GM23338 (cell line): ENCODE measurements at places on chromosomes 11 and 22.

DNA sequence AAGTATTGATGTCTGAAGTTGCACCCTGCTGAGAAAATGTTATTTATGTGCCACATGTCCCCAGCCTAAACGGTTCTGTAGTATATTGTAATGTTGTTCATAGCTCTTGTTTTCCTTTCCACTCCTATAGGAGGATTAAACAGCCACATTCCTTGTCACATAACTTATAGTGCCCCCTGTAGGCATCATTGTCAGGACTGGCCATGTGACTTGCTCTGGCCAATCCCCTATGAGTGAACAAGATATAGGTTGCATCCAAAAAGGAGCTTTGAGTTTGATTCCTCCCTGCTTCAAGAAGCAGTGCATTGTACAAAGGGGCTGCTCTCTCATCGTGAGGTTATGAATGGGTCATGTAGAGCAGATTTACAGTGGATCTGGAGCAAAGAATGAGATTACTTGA is 717.6 kb upstream of the ANO5 start:
- no peak overlapping the region for H3K27ac ChIP-seq
- H3K27me3 ChIP-seq = no peaks in the 10 kb centered on the region
- no peak overlapping the region for H3K4me3 ChIP-seq

DNA sequence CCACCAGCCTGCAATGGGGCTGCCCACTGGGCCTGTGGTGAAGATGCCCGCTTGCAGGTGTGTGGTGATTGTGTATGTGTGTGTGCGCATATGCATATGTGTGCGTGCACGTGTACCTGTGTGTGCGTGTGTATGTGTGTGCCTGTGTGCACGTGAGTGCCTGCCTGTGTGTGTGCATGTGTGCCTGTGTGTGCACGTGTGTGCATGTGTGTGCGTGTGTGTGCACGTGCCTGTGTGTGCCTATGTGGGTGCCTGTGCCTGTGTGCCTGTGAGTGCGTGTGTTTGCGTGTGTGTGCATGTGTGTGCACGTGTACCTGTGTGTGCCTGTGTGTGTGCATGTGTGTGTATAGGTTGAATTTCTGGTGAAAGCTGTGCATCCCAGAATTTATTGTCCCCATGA is 2.4 kb upstream of the MUC6 start:
- H3K27ac ChIP-seq = no peak overlapping the region
- no peaks in the 10 kb centered on the region for H3K4me1 ChIP-seq
- H3K4me3 ChIP-seq = no peak overlapping the region
- H3K27me3 ChIP-seq = no peaks in the 10 kb centered on the region

DNA sequence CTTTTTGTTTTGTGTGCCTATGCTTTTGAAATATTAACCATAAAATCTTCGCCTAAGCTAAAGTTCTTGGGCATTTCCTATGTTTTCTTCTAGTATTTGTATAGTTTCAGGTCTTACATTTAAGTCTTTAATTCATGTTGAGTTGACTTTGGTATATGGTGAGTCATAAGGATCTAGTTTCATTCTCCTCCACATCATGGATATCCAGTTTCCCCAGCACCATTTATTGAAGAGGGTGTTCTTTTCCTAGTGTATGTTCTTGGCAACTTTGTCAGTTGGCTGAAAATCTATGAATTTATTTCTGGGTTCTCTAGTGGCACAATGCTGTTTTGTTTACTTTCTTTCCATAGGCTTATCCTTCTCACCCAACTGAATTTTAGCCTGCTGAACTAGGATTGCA is 49.0 kb downstream of the CTSC start:
- H3K27me3 ChIP-seq = no peaks in the 10 kb centered on the region
- no peak for DNase-seq
- H3K4me1 ChIP-seq = no peaks in the 10 kb centered on the region
- H3K27ac ChIP-seq = no peak overlapping the region
- H3K36me3 ChIP-seq = peaks cover 22% of the 10 kb centered on the region
- H3K4me3 ChIP-seq = no peak overlapping the region

GRCh38 chr11:74992852-74993251 is 4.1 kb downstream of the NEU3 start:
- H3K4me1 ChIP-seq = peaks cover 9% of the 10 kb centered on the region
- H3K36me3 ChIP-seq = peaks cover 10% of the 10 kb centered on the region
- H3K4me3 ChIP-seq = no peak overlapping the region
- H3K27me3 ChIP-seq = no peaks in the 10 kb centered on the region

DNA sequence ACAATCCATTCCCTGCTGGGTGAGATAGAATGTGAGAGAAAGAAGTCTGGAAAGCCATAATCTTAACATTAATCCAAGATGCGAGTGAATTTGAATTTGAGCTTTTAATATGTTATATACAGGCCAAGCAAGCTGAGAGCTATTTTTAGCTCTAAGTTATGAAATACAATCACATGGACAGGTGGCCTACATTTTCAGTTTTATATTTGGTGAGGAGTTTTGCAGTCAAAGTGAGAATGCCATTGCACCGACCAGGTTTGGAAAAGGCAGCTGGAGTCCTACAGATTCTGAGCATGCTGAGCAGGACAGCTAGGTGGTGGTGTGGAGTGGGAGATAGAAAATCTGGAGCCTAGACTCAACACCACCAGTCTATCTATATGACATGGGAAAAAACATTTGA is 12.0 kb downstream of the OR5B21 start:
- H3K27me3 ChIP-seq = no peaks in the 10 kb centered on the region
- H3K4me1 ChIP-seq = no peaks in the 10 kb centered on the region
- no peak overlapping the region for H3K4me3 ChIP-seq
- H3K27ac ChIP-seq = no peak overlapping the region
- DNase-seq = no peak
- no peaks in the 10 kb centered on the region for H3K36me3 ChIP-seq

GRCh38 chr22:23282089-23282501 is 101.8 kb downstream of the BCR start:
- no peak overlapping the region for H3K27ac ChIP-seq
- H3K4me3 ChIP-seq = no peak overlapping the region
- no peaks in the 10 kb centered on the region for H3K27me3 ChIP-seq
- H3K36me3 ChIP-seq = peaks cover 4% of the 10 kb centered on the region
- H3K4me1 ChIP-seq = no peaks in the 10 kb centered on the region

DNA sequence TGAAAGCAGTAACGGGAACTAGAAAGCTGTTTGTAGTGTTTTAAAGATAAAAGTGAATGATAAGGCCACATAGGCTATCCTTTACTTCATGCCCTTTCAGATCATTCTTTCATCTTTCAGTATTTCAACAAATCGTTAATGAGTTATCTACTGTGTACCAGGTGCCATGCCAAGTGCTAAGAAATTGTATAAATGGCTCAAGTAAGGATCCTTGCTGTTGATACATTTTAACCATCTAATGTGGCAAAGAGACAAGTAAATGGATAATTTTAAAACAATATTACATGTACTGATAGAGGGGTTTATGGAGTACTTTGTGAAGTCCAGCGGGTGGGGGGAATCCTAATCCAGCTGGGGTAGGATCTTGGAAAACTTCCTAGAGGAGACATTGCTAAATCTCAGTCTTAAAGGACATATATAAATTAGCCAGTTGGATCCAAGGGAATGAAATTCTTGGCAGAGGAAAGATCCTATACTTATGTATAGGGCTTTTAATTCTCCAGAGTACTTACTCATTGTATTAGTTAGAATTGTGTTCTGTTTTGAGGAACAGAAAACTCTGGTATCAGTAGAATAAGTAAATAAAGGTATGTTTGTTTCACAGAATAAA is 119.4 kb downstream of the TRIM44 start:
- H3K4me3 ChIP-seq = no peak overlapping the region
- H3K4me1 ChIP-seq = no peaks in the 10 kb centered on the region
- H3K36me3 ChIP-seq = no peaks in the 10 kb centered on the region
- H3K27ac ChIP-seq = no peak overlapping the region
- no peak for DNase-seq

DNA sequence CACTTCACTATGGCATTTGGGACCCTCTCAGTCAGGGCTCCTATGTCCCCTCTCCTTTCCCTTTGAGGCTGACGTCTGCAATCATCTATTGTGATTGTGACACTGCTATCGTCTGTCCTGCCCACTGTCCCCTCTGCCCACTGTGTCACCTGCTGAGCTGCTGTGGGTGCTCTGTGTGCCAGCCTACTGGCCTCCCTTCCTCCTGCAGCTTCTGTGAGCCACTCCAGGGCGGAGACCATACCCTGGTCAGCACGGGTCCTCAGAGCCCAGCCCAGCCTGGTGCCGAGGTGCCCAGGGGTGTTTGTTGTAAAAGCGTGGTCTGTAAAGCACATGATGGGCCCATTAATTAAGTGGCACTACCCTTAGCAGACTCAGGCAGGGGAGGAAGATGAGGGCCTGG is 29.4 kb downstream of the MPPED1 start:
- H3K27me3 ChIP-seq = no peaks in the 10 kb centered on the region
- no peaks in the 10 kb centered on the region for H3K36me3 ChIP-seq
- no peak overlapping the region for H3K27ac ChIP-seq
- H3K4me1 ChIP-seq = no peaks in the 10 kb centered on the region
